NCI-H2171 (cell line): ENCODE measurements at places on chromosomes 2 and 18.

- DNase-seq = no peak
Measured at GRCh38 chr2:17981936-17982335, 103.5 kb downstream of the KCNS3 start.

DNA sequence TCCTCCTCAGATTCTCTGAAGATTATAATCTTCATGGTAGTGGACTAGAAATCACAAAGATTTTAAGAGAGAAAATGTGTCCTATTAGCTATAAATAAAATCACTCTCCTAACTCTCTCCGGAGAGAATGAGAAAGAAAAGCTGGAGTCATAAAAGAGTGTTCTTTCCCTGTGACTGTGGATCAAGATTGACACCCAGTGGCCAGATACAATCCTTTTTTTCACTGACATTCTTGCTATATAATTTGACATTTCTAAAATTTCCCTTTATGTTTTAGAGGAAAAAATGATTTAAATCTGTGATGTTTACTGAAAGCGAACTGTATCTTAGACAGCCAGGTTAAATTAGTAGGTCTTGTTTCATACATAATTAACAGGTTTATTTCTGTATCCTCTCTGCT is 35.4 kb upstream of the LRP2 start:
- DNase-seq = no peak

DNA sequence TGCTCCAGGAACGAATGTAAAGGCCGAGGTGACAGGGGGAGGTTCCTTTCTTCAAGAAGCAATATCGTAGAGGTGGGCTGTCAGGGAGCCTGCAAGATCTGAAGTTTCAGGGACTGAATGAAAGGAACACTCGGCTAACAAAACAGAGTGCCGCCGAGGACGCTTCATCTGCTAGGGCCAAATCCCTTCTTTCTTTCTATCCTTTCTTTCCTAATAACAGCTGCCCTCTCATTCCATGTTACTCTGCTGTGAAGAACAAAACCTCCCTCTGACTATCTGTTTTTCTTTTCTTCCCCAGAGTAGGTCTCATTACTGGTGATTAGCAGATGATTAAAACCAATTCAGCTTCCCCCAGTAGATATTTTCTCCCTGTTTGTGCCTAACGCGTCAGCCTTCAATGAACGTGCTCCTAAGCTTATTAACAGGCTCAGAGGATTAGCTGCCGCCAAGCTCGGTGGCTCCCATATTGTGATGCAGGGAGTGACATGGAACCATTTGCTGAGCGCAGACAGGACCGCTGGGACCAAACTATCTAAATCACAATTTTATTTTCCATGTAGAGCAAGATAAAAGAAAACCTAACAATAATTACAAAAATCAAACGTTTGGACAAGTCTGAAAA is 414.6 kb downstream of the TMEM182 start:
- no peak for DNase-seq

DNA sequence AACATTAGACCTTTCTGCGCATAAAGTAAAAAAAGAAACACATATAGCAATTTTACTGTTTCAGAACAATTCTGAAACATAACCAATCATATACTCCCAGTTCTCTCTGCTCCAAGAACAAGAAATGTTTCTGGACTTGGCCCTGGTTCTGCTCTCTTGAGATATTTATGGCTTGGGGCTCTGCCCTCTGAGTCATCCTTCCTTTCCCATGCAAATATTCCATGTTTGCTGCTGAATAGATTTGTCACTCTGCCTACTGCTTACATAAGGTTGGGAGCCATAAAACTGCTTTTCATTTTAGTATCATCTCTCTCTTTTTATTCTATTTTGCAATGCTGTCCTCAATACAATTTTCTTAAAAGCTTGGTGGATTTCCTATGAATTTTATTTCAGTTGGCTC is 499.6 kb upstream of the ACVR2A start:
- DNase-seq = no peak

GRCh38 chr18:21826196-21826595 is 85.6 kb downstream of the MIB1 start:
- DNase-seq = no peak

DNA sequence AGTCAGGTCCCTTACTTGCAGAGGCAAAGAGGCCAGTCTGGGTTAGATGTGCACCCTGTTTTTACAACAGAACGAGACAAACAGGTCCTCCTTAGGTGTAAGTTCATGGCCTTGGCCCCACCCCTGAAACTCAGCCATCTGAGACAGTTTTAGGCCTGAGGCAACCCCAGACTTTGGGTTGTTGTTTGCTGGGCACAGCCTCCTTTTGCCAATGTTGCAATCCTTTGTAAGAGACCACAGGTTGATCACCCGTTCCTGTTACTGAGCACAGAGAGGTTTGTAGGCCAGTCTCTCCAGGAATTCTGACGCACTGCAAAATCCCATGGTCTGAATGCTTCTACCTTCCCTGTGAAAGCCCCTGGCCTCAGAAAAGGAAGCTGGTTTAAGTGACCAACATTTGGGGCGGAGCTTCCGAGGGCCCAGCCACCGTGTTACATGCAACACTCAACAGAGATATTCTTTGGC is 15.5 kb upstream of the IL1RN start:
- no peak for DNase-seq

DNA sequence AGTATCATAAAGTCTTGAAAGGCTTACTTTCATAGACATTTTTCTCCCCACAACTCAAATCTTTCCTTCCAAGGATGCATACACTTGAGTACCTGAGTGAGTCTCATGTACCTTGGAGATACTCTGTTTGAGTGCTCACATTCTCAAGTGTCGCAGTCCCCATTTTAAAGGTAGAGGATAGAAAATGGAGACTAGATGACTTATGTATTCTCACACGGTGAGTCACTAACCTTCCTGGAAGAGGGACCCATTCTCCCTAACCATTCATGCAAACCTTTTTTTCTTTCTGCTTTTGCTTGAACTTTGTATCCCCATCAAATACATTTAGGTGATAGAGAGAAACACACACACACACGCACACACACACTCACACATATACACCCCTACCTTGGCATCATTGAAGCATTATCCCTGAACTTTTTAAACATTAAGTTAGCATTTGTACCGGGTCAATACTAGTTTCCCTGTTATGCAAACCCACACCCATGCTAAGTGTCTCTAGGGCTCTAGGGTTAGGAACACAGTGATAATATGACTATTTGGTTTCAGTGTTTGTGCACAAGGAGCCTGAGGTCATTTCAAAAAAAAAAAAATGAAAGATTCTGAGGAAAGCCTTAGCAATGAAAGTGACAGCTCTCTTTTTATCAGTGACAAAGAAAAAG is 236.2 kb downstream of the IKZF2 start:
- no peak for DNase-seq

GRCh38 chr18:46436621-46437020 is 220.4 kb downstream of the LOXHD1 start:
- no peak for DNase-seq

DNA sequence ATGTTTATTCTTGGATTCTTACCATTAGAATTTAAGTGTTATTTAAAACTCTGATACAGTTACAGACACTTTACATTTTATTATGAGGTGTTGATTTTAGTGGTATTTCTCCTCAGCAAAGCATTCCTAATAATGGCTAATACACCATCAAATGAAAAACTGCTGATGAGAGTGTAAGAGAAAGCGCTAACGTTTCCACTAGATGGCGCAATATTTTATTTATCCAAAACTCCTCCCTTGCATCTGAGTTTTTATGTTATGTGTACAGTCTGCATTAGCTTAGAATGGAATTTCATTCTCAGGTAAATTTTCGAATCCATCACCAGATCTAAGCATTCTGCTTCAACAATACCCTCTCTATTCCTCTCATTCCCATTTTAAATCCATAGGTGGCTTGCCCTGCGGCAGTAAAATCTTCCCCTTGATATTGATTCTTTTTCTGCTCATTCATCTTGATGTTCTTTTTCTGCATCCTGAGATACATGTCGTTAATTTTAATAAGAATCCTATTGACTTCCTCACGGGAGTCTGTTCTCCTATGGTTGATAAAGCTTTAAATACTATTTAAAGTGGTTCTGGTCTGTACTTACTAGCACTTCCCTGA is 53.9 kb downstream of the PRKRA start:
- DNase-seq = peak; percentile 27
